Panc1 (cell line): ENCODE measurements at places on chromosomes 1 and 21.

- no peak for DNase-seq
These were observed 25.1 kb upstream of the RUNX3 start for GRCh38 chr1:24955161-24955560.

GRCh38 chr1:236753516-236753915 is 41.6 kb upstream of the MTR start:
- DNase-seq = no peak

GRCh38 chr1:39900662-39901463 is 854 bp downstream of the MYCL start:
- no peak for DNase-seq

- DNase-seq = no peak
These were observed 3.4 kb upstream of the CHD5 start for GRCh38 chr1:6183520-6183989.

- DNase-seq = no peak
These were observed 25.0 kb downstream of the CD244 start for GRCh38 chr1:160837558-160838205.

DNA sequence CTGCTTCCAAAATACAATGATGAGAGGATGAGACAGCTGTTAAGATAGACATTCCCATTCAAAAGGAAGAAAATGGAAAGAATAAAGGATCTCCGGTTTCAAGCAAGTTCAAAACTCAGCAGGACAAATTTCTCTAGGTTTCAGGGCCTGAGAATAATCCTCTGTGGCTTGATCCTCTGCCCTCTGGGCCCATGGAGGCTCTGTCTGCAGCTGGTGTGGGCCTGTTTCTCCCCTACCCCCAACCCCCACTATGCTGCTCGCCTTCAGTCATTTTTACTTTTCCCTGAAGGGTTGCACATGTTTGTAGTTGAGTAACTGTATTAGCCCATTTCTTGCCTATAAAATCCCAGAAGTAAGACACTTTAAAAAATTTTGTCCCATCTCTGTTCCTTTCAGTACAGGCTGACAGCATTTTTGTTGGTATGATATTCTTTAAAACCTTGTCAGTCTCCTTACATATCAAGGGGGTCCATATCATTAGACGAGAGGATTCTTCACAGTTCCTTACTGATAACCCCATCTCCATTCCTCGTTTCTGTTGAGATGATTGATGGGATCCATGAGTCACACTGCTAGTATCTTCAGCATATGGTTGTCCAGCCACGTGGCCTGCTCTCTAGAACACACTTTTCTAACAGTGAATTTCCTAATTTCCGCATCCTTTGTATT is 10.5 kb downstream of the ZMYM4 start:
- DNase-seq = no peak

DNA sequence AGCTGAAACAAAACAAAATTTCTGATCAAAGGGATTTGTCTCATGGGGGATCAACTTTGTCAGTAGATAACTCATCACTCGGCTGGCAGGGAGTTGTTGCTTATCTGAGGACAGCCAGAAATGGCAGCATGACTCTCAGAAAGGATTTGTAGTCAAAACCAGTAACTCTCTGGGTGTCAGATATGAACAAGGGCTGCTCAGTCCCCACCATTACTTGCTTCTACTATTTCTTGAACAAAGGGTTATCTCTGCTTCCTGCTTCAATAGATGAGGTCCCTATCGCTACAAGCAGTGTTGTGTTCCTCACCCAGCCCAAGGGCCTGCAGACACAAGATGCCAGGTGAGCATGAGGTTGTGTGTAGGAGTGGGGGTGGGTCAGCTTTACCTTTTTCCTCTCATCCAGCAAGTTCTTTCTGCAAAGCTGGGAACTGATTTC is 116.2 kb downstream of the PTBP2 start:
- no peak for DNase-seq

DNA sequence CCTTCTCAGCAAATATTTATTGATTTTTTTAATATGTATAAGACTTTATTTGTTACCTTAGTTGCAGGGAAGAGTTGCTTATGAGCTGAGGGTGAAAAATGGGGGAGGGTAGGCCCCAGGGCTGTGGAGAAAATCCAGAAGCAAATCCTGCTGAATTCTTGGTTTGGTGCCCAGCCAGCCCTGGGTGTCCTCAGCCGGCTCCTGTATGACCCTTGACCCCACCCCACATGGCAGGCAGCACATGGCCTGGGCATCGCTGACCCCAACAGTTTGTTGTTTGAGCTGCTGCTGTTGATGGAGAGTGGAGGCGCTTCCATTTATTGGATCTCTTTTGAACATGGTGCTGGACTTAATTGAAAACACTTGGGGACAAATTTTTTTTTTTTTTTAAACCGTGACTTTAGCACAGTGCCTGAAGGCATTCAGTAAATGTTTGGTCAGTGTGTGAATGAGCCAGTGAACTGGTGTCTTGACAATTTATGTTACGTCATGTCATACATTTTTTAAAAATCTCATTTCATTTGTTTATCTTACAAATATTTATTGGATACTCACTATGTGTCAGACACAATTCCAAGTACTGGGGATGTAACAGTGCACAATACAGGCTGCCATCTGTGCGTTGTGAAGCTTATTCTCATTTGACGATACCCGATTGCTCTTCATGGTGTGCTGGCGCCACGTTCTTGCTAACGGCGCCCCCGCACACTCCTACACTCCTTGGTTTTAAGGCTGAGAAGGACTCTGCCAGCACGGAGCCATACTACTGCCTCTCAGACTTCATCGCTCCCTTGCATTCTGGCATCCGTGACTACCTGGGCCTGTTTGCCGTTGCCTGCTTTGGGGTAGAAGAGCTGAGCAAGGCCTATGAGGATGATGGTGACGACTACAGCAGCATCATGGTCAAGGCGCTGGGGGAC is 98.8 kb downstream of the MTR start:
- DNase-seq = no peak

- DNase-seq = no peak
These were observed 64.8 kb downstream of the ABCA4 start for GRCh38 chr1:94056171-94056570.

DNA sequence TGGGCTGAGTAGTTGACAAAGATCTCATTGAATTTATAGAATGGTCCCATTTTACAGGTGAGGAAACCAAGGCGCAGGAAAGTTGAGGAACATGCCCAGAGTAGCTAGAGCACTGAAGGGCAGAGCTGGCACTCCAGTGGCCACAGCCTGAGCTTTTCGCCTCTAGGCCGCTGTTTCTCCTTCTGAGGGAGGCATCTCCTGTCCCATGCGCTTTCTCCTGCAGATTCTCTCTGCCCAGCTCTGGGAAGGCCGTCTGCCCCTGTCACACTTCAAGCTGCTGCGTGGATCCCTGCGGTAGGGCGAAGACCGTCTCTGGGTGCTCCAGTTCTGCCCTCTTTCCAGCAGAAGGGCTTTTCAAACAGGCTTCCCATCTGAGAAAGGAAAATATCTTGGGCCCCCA is 159.9 kb downstream of the ACTL8 start:
- no peak for DNase-seq

DNA sequence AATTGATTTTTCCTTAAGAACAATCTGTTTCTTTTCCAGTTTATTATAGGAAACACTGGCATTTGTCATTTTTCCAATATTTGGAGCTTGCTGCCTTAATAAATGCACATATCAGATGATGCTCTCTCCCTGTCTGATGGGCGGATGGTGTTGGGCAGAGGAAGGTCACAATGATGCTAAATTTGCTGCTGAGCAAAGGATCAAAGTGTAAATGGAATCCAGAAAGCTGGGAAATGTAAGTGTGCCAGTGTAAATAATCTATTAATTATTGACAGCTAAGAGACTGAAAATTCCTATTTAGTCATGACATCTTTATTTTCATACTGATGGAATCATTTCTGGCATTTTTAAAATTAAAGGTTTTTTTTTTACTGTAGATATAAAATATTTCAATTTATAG is 243.2 kb downstream of the PTBP2 start:
- DNase-seq = no peak

GRCh38 chr1:160112357-160112756 is 3.2 kb upstream of the ATP1A2 start:
- DNase-seq = no peak

DNA sequence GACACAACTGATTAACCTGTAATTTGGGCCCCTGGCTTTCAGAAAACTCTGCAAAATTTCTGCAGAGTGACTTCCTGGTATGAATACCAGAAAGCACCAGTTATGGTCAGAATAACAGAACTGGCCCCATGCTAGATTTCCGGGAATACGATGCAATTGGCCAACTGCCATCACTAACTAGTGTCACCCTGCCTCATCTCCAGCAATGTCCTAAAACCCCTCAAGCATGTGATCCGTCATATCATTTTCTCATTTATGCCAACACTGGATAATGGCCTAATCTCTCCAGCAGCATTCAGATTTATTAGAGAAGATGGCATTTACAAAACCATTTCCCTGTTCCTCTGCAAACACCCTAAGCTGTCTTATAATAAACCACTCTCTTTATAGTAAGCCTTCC is 15.4 kb downstream of the KAZN start:
- no peak for DNase-seq

DNA sequence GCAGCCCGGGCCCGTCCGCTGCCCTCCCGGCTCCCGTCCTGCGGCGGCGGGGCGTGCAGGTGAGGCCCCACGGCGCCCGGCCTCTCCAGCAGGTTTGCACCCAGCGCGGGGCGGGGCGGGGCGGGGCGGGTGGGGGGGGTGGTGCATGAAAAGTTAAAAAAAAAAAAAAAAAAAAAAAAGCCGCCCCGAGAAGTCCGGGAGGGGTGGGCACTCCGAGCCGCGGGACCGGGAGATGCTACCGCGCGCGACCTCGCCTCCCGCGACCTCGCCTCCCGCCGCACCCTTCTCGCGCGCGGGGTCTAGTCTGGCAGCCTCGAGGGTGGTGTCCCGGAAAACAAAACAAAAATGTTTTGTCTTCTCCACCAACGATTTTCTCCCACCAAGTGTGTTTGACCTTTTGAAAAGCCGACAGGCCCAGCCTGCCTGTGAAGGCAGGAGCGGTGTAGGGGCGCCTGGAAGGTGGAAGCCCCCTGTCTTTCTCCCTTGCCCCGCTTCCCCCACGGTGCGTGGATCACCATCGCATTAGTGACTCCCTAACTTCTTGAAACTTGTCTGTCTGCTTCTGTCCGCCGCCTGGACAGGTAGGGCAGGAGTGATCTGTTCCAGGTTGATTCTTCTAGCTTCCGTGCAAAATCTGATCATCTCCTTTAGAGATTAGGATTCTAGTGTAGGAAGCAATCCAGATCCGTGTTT is 569 bp downstream of the RCAN3 start:
- DNase-seq = no peak

DNA sequence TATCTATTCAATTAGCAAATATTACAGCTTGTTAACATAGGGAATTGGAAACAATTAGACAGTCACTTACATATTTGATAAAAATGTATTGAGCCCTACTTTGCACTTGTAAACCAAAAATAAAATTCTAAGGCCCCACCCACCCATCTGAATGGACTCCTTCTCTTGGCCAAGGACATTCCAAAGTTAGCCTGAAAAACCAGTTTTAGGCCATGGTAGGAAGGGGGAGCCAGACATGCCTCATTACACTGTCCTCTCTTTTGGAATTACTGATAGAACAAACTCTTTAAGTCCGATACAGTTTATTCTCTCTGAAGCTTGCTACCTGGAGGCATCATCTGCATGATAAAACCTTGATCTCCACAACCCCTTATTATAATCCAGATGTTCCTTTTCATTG is 28.0 kb upstream of the TSPAN2 start:
- DNase-seq = no peak

GRCh38 chr1:116489231-116489697 is 81.6 kb downstream of the CD58 start:
- DNase-seq = no peak

- no peak for DNase-seq
These were observed 262.5 kb downstream of the GRIK1 start for GRCh38 chr21:29677326-29677725.

- peak; percentile 64 for DNase-seq
These were observed 56.8 kb upstream of the GNG12 start for GRCh38 chr1:67889953-67890567.

DNA sequence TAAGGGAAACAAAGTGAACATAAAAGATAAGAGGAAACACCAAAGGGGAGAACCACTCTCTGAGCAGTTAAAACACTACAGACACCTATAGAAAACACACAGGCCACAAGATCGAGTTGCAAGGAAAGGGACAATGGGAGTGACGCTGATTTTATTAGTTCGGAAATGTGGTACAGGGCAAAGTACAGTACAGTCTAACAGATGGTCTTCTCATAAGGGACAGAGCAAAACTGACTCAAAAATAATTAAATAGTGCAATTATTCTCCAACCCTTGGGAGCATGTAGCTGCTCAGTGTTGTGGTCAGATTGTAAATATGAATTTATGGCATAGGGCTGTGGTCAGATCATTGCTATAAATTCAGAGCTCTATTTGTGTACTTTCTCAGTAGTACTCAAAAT is 352.0 kb downstream of the USH2A start:
- DNase-seq = no peak

DNA sequence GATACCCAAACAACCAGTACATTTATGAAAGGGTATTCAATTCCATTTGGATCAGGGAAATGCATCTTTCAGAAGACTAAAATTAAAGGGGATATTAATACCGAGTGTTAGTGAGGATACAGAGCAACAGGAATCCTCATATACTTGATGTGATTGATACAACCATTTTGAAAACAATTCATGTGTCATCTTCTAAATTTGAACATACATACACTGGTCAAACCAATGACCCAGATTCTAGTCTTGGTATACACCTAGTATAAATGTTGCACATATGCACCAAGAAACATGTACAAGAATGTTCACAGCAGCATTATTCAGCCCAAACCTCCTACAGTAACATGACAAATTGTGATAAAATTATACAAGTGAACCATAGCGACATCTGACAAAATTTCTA is 58.6 kb downstream of the ZNF644 start:
- no peak for DNase-seq

GRCh38 chr1:59309795-59310548 is 13.1 kb downstream of the FGGY start:
- no peak for DNase-seq

DNA sequence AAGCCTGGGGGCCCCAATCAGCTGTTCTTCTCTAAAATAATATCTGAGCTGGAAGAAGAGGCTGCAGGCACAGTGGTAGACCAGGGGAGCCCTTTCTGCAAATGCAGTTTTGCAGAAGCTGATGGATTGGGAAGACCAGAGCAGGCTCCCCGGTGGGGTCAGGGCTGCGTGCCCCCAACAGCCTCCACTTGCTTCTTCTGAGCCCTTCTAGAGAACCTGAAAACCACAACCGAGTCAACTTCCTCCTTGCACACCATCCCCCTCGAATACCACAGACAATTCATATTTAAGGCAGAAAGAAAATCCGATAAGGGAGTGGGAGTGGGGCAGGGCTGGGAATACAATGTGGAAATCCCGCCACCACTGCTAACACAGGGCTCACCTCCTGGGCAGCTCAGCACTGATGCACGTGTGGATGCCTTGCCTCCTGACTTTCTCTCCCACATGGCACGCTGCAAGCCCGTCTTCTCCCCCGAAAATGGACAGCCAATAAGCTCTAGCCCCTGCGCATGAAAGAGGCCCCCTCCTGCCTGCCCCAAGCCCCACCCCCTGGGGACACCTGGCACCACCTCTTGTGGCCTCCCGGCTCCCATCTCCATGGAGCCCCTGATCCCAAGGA is 25.4 kb upstream of the ALDH4A1 start:
- no peak for DNase-seq
